ENCODE measurements at places on chromosomes 1 and 21.

- DNase-seq: no peak
Observed at GRCh38 chr21:45179568-45180245, 105.3 kb downstream of the ADARB1 start.

GRCh38 chr1:5481889-5482288, 510.3 kb downstream of the NPHP4 start:
- no peak for DNase-seq

DNA sequence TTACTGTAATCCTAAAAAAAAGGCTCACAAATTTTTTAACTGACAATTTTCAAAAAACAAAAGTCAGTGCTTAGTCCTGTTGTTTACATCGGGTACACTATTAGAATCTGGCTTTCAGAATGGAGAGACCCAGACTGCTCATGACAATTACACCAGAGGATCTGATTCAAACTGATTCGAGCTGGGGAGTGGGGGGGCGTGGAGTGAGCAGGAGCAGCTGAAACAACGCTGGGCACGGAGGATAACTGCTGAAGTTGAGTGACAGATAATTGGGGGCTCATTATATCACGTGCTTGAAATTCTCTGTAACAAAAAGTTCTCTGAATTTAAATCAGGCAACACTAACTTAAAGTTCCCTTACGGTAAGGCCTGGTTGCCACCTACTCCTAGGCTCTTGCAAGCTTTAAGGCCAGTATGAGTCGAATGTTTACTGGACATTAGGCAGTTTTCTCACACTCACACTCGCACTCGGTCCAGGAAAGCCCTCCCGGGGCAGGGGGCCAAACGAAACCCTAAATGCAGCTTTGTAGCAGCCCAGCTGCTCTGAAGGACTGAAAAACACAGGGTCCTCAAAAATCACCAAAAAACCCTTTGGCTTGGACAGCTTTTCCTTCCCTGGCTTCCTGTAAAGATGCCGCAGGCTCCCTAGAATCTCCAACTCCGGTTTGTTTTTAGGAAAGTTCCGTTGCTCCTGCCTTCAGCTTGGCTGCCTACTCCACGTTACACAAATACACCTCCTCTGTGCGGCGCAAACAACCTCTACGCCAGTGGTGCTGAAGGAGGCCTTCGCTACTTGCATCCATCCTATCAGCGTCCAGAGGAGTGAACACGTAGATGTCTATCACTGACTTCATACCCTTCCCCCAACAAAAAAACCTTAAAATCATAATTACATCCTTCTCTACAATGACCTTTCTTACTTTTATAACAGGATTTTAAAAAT, 42.9 kb downstream of the CAPZB start:
- no peak for DNase-seq

GRCh38 chr1:46615088-46615487, 1.5 kb downstream of the MOB3C start:
- DNase-seq: no peak

- DNase-seq: no peak
Observed at GRCh38 chr1:239619190-239619589, 232.8 kb downstream of the CHRM3 start.

GRCh38 chr1:46714976-46715375, 3.9 kb downstream of the EFCAB14 start:
- no peak for DNase-seq

DNA sequence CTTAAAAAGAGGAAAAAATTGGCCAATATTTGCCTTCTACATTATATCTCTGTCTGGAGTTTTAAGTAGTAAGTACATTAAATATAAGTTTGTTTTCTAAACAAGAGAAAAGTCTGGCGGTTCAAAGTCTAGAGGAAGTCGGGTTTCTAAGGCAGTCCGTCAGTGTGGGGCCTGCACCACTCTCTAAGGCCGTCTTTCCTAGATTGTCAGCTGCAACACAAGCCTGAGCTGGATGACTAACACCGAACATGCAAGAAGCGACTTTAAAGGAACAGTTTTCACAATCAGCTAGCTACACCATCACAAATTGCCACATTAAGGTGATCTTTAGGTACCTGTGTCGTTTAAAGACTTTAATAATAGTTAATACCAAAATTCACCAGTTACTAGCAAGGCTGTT, 19.6 kb downstream of the CCSAP start:
- DNase-seq: no peak

DNA sequence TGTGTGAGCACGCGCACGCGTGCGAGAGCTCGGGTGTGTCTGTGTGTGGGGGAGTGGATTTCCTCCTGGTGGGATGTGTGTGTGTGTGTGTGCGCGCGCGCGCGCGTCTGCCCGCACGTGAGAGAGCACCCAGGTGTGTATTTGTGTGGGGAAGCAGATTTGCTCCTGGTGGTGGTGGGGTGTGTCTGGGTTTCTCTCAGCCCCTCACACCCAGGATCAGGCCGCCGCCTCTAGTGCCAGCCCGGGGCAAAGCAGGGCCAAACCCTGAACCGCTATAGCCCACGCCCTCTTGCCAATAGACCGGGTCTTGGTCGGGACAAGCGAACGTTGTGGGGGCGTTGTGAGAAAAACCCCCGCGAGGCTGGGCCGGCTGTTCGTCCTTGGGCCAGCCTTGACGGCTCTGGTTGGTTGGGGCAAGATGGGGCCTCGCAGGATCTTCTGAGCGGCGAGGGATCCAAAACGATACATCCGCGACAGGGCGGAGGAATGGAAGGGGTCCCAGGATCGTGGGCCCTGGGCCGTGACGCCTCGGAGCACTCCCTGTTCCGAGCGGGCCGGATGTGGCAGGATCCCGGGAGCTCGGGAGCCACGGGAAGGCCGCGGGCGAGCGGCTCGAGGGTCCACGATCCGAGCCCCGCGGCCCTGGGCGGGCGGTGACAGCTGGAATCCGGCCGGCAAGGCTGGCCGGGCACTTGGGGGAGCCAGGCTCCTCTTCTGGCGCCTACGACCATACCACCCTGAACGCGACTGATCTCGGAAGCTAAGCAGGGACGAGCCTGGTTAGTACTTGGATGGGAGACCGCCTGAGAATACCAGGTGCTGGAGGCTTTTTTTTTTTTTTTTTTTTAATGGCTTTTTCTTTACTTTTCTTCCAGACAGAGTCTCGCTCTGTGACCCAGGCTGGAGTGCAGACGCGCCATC, 68.2 kb downstream of the RNF187 start:
- no peak for DNase-seq

DNA sequence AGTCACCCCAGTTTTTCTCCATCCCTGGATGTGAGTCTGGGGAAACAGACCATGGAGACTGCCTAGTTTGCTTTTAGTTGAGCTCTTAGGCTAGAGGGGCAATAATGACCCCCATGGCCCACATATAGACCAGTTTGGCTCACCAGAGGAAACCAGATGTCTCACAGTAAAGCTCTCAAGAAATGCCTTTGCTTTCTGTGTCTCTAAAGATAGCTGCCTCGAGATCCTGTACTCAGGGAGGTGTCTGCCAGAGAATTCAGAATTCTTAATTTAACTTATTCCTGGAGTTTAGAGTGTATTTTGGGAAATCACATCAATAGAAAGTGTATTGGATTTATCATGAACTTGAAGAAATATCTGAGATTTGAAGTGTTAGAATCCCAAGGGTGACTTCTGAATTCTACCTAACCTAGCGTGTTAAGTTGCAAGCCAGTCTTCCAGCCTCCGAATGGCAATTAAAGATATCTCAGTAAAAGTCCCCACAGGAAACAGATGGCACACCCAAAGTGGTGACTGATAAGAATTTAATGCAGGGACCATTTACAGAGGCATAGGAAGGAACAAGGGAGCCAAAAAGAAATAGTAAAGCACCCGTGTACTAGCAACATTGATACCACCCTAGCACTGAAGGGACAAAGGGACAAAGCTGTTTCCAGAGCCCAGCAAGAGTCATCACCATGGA, 37.1 kb downstream of the STYXL2 start:
- DNase-seq: no peak

GRCh38 chr1:109482791-109483671, 674 bp upstream of the ATXN7L2 start:
- no peak for DNase-seq

- no peak for DNase-seq
Observed at GRCh38 chr1:156959925-156960324, 39.5 kb downstream of the LRRC71 start.

- no peak for DNase-seq
Observed at GRCh38 chr1:230517786-230518185, 91.7 kb upstream of the PGBD5 start.

DNA sequence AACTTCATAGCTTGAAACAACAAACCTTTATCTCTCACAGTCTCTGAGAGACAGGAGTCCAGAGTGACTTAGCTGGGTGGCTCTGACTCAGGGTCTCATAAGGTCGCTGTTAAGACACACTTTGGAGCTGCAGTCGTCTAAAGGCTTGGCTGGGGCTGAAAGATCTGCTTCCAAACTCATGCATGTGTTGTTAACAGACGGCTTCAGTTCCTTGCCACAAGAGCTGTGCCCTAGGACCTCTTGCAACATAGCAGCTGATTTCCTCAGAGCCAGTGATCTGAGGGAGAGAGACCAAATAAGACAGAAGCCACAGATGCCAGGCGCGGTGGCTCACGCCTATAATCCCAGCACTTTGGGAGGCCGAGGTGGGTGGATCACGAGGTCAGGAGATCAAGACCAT, 176.8 kb downstream of the DISC1 start:
- no peak for DNase-seq

DNA sequence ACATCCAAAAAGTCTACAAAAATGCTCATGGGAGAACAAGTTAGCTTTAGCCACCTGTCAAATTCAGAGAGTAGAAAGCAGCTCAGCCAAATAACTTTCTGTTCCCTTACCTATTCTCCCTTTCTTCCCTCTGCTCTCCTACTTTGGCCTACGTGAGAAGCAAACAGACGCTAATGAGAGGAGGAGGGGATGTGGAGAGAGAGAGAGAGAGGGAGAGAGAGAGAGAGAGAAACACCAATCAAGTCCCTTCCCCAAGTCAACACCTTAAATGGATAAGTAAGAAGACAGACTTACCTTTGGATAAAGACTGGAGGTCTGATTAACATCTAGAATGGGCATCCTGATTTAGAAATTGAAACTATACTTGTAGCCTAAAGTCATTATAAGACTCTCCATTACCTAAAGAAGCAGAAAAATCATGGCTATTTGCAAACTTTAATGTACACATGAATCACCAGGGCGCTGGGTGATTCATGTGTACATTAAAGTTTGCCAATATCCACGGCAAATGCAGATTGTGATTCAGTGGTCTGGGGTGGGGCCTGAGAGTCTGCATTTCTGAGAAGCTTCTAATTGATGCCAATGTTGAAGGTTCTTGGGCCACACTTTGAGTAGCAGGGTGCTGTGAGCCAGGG, 13.1 kb upstream of the DUSP12 start:
- no peak for DNase-seq

- no peak for DNase-seq
Observed at GRCh38 chr1:192974701-192975100, 84.5 kb downstream of the UCHL5 start.

DNA sequence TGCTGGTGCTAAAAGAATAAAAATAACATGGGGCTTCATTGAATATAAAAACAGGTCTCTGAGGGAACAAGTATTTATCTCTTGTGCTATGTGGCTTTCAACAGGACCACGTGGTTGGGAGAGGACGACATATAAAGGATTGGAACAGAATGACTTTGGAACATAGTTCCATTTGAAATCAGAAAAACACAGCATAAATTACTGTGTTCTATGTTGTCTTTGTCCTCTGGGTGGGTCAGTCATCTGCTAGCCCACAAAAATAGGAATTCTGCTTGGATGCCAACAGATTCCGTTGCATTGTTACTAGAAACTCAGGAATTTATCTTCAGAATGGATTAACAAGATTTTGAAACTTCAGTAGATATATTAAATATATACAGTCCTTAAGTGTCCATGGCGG, 5.9 kb downstream of the CEP85 start:
- DNase-seq: no peak

DNA sequence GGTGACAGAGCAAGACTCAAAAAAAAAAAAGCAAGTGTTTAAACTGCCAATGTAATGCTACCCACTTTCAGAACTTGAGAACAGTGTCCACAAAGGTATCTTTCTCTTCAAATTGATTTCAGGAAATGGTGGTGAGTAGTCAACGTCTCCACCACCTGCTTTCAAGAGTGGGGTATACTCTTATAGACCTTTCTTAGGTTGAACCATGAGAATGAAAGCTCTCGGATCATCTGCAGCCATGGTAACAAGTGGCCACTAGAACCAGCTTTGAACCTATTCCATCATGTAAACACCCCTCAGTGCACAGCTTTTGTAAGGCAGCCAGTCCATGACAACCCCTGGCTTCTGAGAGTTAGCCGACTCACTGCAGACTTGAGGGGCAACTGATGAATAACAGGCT, 107.4 kb downstream of the NTPCR start:
- DNase-seq: no peak

DNA sequence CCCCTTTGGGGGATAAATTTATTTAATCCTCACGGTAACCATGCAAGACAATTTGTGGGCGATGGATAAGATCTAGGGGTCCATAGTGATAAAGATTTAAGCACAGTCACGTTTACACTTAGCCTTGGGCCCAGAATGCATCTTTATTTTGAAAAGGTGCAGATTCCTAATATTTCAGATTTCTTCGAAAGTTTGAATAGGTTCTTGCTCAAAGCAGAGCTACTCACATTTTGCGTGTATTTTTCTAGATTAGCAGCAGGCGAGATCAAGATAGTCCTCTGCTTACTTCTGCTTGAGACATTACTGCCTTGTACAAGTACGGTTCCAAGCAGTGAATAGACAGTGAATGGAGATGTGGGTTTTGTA, 647 bp downstream of the TSEN15 start:
- DNase-seq: no peak

- DNase-seq: no peak
Observed at GRCh38 chr1:215489771-215490565, 77.1 kb upstream of the KCTD3 start.

DNA sequence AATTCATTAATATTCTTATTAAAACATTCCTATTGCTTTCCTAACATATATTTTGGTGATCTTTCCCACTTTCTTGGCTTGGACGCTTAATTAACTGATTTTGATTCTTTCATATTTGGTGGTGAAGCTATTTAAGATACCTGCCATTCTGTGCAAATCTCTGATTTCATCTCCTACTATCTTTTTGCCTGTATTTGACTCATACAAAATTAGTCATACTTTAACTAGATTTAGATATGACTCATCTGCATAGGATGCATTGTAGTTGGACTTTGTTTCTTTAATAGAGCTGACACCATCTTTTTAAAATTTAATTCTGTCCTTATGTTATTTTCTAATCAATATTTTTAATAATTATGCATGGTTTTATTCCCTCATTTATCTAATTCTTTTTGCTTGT, 93.8 kb upstream of the PLPPR4 start:
- DNase-seq: no peak

DNA sequence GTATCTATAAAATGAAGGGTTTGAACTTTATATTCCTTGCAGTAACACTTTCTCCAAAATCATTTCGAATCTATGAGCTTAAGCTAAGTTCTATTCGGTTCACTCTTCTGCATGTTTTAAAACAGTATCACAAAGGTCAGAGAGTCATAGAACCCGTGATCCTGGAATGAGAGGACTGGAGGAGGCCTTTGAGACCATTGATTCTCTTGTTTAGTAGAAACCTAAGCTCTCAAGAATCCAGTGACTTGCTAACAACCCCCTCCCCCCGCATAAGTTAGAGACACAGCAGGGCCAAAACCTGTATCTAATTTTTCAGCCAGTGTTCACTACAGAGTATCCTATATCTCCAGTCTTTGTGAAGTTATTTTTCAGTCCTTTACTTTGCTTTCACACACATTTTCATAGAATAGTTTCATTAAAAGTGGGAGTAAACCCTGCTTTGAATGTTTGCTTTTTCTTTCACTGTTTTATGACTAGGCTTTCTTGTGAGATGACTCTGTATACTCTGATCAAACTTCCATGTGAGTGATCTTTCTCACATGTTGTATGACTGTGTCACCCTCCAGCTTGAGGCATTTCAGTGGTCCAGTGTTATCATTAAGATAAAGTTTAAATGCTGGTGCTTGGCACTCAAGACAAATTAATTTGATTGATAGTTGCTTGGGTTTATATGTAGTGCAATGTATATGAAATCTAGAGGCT, 275.4 kb upstream of the SGIP1 start:
- DNase-seq: no peak

Data from RWPE2 (cell line).